Posterior vena cava (tissue), 2 donors: ENCODE measurements at places on chromosomes 11 and 22. TPM values are rescaled to one million over a fixed set of nuclear protein-coding genes. Genes with fewer than 3 reads are reported as not detected.

- peak; percentile 91 for DNase-seq
Measured at GRCh38 chr11:65884716-65885092, 3.6 kb downstream of the FIBP start.

DNA sequence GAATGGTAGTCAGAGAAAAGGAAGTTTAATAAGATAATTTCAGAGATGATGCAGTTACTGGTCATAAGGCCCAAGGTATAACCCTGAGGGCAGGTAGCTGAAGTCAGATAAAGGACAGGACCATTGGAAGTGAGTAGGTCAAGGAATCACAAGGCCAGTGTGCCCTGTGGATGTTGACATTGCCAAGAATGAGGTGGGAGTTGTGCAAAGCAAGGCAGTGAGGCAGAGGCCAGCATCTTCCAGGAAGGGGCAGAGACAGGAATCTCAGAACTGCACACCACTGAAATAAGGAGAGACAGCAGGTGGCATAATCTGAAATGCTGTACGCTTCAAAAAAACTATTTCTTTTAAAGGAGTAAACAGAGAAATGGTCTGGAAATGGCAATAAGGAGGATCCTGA, 61.4 kb downstream of the ABTB2 start:
- no peak for DNase-seq

- no peak for DNase-seq
Measured at GRCh38 chr22:20282901-20283673, 15.0 kb upstream of the RTN4R start.

Gene SLC22A8
- total RNA-seq = not detected

Gene TCIRG1
- 80.8 TPM for total RNA-seq
